ENCODE measurements at places on chromosomes 4 and X.
A peak's percentile ranks its signal among the peaks of the same experiment; 100 is the strongest.

DNA sequence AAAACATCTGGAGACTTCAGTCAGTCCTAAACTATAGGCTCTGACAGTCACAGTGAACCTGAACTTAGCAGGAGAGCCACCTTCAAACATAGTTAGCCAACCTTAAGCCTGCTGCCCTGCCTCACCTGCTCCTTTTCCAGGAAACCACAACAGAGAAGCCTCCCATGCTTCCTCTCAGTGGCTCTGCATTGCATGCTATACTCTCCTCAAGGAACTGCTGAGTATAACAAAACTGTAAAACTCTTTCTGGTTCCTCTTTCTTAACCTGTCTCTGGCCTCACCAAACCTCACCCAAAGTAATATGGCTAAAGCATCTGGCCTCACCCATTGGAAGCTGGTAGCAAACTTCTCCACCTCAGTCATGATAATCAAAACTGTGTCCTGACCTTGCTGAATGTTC is 122.1 kb downstream of the ANKRD50 start:
- DNase-seq = no peak

- no peak for DNase-seq
Measured at GRCh38 chrX:132662844-132663243, 174.0 kb upstream of the MBNL3 start.

DNA sequence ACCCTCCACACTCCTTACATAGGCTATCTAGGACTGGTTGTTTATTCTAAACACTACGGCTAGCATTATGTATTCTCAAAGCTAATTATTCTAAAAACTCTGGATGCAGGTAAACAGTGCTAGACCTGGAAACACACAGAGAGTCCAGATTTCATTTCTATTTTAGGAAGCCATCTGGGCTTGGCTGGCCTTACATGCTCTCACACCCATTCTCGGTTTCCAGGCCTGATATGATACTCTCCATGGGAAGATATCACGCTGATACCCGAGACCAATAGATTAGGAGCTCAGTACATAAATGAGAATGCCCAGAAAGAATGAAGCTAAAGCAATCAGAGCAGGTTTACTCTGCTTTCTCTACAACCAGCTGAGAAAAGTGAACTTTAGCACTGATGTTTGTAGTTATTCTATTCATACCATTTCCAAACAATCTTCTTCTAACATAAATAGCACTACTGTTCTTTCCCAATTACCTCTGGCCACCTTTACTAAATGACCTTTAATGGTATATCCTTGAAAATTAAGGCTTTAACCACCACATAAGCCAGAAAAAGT is 973.3 kb downstream of the PCDH18 start:
- DNase-seq = no peak

GRCh38 chrX:99301990-99302389 is 1108.1 kb downstream of the PCDH19 start:
- no peak for DNase-seq

GRCh38 chrX:69321006-69321655 is 155.9 kb upstream of the PJA1 start:
- DNase-seq = no peak

- no peak for DNase-seq
Measured at GRCh38 chrX:57282568-57282967, 3.9 kb upstream of the FAAH2 start.

DNA sequence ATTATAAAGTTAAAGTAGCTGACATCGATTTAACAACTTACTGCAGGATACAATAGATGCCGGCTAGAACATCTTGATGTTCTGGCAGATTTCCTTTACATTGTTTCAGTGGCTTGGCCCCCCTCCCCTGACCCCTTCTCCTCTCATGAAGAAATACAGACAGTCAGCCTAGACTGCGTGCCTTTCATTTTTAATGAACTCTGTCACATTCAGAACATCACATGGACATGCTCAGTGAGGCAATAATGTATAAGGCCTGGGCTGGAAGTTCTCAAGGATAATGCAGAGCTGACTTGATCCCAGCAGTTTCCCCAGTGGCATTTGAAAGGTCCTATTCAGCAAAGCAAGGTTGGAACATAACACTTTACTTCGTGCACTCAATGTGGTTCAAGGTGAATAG is 239.2 kb downstream of the ANK2 start:
- no peak for DNase-seq

GRCh38 chr4:168725930-168726329 is 229.1 kb downstream of the PALLD start:
- DNase-seq = no peak

GRCh38 chrX:100819534-100819836 is 706 bp upstream of the CSTF2 start:
- DNase-seq = peak; percentile 2

GRCh38 chr4:105679186-105679585 is 29.3 kb downstream of the INTS12 start:
- no peak for DNase-seq

DNA sequence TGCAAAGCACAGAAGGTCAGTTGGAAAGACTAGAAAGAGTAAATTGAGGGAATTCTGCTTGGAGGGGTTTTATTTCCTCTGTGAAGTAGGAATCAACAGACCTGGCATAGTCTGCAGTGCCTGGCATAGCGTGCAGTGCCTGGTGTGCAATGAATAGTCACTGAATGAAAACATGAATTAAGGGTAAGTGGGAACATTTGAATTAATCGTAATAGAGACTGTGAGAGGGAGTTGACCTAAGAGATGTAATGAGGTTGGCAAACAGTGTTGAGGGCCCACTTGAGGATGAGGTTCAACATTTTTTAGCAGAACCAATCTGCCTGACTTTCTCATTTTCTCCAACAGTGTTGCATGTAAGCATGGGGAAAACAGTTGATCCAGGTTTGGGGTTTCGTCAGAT is 377.2 kb upstream of the FTHL17 start:
- no peak for DNase-seq

All from stimulated activated CD8-positive, alpha-beta memory T cell treated with anti-CD3 and anti-CD28 coated beads, Interleukin-7, amount 100 ng/mL, for 1 hour (primary cell).